ENCODE measurements at places on chromosomes 5 and 9.
A peak's percentile ranks its signal among the peaks of the same experiment; 100 is the strongest.

GRCh38 chr5:173707392-173707791 lies 90.9 kb upstream of the BOD1 start:
- DNase-seq: peak; percentile 84

DNA sequence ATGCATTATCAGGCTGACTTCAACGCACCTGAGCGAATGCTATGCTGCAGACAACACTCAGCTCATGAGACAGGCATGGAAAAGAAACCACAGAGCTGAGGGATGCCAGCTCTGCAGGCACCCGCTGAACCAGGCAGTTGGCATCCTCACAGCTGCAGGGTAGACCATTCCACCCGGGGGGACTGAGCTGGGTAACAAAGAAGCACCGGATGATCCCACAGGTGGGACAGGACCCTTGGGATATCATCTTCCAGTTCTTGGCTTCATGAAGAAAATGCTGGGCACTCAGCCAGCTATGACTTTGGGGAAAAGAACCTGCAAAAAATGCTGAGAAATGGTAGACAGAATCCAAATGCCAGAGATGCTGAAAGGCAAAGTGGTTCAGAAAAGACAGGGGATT lies 9.6 kb downstream of the EPB41L4B start:
- peak; percentile 61 for DNase-seq

- DNase-seq: no peak
Measured at GRCh38 chr5:126448720-126449119, 25.5 kb downstream of the GRAMD2B start.

GRCh38 chr5:157563929-157564716 lies 11.5 kb downstream of the ADAM19 start:
- DNase-seq: no peak

- DNase-seq: peak; percentile 94
Measured at GRCh38 chr5:14156650-14157492, 13.7 kb downstream of the TRIO start.

GRCh38 chr5:123681061-123681460 lies 169.1 kb downstream of the CSNK1G3 start:
- DNase-seq: no peak

- DNase-seq: peak; percentile 44
Measured at GRCh38 chr9:107251756-107252322, 31.2 kb upstream of the RAD23B start.

GRCh38 chr9:122128007-122128968 lies 31.3 kb downstream of the NDUFA8 start:
- no peak for DNase-seq

- DNase-seq: no peak
Measured at GRCh38 chr5:125137535-125137934, 391.1 kb upstream of the ZNF608 start.

GRCh38 chr9:93947409-93948070 lies 7.6 kb downstream of the BARX1 start:
- DNase-seq: no peak

- no peak for DNase-seq
Measured at GRCh38 chr5:132471151-132471907, 19.2 kb downstream of the IRF1 start.

DNA sequence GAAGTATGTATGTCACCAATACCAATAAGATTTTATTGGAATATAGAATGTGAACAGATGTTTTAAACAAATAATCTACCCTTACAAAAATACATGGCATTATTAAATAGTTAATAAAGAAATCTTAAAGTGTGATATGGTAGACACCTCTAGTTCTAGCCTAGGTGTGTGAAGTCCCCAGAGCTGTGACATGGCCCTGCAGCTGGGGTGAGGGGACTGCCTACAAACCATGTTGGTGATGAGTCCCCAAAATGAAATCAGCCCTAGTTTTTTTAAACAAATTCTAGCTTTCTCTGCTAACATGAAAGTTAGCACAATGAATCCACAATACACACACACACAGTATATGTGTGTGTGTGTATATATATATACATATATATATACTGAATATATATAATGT lies 195.1 kb upstream of the RPS23 start:
- DNase-seq: no peak

DNA sequence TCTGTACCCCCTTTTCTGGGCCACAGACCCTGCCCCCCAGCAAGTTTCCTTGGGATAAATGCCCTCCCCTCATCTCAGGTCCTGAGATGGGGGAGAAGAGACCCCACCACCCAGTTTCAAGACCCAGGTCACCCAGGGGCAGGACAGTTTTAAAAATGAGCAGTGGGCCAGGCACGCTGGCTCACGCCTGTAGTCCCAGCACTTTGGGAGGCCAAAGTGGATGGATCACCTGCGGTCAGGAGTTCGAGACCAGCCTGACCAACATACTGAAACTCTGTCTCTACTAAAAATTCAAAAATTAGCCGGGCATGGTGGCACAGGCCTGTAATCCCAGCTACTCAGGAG lies 6.1 kb downstream of the PTGES2 start:
- DNase-seq: no peak

- peak; percentile 30 for DNase-seq
Measured at GRCh38 chr5:159552751-159553150, 222.5 kb upstream of the IL12B start.

- DNase-seq: no peak
Measured at GRCh38 chr5:147968855-147969254, 62.5 kb upstream of the C5orf46 start.

GRCh38 chr5:137096149-137097103 lies 402.7 kb downstream of the SPOCK1 start:
- DNase-seq: peak; percentile 57

DNA sequence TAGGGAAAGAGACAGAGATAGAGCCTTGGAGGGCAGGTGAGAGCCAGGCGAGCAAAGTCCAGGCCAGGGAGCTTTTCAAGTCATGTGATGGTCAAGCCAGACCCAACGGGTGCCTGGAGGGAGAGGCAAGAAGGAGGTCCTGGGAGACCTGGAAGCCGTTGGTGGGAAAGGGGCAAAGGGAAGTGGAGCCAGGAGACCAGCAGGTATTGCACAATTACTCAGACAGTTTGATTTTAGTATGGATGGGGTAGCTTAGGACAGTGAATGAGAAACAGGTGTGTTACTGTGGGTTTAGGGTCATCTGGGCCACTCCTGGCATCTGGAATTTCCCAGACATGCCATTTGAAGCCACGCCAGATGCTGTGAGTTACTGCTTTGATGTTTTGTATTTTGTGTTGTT lies 5.1 kb downstream of the SECISBP2 start:
- DNase-seq: peak; percentile 12

- DNase-seq: no peak
Measured at GRCh38 chr5:54595721-54596120, 78.2 kb downstream of the SNX18 start.

GRCh38 chr5:97412959-97413358 lies 229.9 kb upstream of the RIOK2 start:
- no peak for DNase-seq

DNA sequence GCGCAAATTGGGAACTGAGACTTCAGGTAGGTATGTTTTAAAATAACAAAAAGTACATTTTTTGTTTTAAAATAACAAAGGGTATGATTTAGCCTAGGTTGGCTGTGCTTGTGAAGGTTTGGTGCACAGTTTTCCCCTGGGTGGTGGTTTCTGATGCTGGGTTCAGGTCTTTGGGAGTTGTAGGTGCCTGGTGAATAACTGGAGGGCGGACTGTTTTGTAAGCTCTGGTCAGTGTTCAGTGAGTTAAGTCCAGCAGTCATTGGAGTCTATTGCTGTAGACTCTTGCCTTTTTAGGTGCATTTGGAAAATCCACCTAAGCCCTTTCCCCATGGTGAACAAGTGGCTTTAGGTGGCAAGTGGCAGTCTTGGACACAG lies 43.9 kb downstream of the RAI14 start:
- DNase-seq: no peak

DNA sequence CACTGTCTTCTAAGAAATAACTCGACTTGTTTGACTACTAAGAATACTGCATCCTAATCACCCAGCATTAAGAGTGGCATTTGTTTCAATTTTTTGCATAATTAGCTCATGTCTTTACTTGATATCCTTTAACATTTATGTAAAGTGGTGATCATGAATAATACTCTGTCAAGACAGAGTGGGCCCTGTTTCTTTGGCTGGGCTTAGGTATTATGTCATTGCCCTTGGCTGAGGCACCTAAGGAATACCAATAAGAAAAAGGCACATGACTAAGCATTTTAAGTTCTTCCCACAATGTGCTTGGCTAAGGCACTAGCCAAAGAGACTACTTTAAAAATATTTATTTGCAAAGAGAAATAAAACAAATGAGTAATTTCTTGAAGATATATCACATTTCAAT lies 308.1 kb downstream of the CTNND2 start:
- no peak for DNase-seq

DNA sequence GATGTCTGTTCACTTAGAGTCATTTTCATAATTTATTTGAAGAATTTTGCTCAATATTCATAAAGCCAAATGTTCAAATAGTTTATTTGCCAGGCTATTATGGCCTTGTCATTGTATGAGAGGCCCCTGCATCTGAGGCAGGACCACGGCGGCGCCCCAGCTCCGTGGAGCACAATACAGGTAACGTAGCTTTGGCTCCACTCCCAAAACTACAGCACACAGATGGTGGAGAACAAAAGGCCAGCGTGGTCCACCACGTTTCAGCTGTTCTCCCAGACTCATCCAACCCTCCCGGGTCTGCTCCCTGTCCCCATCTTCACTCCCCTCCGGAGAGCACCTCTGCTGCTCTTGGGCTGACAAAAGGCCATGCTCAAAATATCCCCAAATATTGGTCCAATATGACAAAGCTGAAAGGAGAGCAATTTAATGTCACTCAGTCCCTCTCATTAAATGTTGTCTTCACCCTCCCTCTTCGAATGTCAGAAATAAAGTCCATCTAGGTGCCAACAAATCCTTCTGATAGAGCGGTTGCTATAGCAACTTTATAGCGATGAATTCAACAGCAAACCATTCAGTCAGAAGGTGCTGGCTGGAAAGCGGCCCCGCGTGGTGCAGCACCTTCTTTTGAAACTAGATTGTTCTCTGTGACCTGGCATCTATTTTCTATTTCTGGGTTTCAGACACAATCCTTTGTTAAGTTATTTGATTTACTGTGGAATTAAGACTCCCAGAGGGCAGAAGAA lies 504.3 kb downstream of the ARHGEF28 start:
- DNase-seq: no peak

- DNase-seq: no peak
Measured at GRCh38 chr5:103422756-103423155, 139.8 kb downstream of the NUDT12 start.

DNA sequence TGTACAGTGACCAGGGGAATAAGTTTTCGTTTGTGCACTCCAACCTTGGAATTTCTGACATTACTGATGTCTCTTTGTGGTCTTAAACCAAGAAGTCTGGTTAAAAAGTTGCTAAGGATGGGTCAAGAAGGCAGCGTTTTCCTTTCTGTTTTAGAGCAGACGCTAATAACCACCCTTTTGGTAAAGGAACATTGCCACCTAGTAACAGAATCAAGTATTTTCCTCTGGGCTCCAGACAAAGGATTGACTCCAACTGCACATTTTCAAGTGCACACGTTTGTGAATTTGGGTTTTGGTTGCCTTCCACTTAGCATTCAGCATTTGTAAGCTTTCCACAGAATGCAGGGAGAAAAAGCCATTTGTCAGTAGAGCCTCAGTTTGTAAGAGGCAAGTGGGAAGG lies 22.2 kb upstream of the CEP78 start:
- peak; percentile 16 for DNase-seq

DNA sequence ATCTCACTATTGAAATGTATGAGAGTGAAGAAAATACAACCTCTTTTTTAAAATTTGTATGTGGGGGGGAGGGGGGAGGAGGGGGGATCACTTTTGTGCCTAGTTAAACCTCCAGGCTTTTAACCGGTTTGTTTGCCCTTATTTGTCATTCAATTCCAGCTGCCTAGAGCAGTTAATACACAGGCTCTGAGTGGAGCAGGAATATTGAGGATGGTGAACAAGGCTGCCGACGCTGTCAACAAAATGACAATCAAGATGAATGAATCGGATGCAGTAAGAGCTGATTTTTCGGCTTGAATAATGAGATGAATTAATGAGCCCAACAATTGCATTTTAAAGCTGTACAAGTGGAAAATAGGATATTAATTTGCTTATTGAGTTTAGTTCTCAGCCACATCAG lies 28.7 kb upstream of the SNX24 start:
- no peak for DNase-seq

- peak; percentile 39 for DNase-seq
Measured at GRCh38 chr9:119273984-119274665, 95.1 kb downstream of the BRINP1 start.

- peak; percentile 35 for DNase-seq
Measured at GRCh38 chr5:115842089-115842935, 577 bp downstream of the AP3S1 start.
